Renal cortical epithelial cell (primary cell): ENCODE measurements at places on chromosomes 5 and 9. TPM values are rescaled to one million over a fixed set of nuclear protein-coding genes. Genes with fewer than 3 reads are reported as not detected.

Gene LECT2
- total RNA-seq, result not detected in 2 replicates

GRCh38 chr5:11222169-11222568 lies 461.1 kb upstream of the DAP start:
- DNase-seq, result no peak

GRCh38 chr9:73643379-73644013 lies 491.8 kb downstream of the ANXA1 start:
- DNase-seq, result peak; percentile 65

DNA sequence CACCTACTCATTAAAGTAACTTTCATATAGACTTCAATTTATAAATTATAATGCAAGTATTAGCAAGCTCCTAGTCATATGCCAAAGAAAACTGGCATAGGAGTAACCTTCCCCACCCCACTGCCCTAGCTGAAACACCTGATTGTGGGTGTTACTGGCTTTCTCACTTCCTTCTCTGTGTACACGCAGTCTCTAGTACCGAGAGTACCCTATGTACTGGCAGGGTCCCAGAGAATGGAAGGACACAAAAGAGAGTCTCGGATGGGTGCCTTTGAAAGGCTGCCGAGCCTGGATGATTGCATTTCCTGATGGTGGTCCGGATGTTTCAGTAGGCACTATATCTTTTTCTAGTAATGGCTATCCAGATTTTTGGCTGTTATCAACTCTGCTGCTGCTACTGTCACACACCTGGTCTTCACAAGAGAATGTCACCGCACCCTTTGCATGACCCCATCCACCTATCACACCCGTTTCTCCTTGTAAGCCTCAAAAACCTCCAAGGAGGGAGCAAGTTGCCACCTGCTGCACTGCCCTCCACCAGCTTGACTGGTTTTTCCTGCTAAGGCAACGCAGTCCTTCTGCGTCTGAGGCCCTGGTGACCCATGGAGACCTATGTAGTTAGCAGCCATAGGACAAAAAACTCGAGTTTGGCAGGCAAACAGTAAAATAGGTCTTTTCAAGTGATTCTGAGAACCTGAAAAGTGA lies 53.8 kb upstream of the CLINT1 start:
- DNase-seq, result peak; percentile 51

DNA sequence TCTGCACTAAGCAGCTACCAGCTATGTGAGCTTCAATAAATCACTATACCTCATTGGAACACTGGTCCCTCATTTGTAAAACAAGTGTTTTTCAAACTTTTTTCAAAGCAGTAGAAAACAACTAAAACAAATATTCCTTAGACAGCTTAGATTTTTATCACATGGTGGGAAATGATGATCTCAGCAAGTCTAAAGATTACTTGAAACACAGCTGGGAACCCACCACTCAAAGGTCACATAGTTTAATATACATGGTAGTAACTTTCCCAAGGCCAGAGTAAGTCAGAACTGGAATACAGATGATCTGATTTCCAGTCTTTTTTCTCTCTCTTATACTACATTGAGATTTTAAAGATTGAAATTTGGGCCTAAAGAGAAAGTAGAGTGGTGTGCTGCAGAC lies 850 bp upstream of the C6 start:
- no peak for DNase-seq
